ENCODE measurements at places on chromosomes 11 and 22.

DNA sequence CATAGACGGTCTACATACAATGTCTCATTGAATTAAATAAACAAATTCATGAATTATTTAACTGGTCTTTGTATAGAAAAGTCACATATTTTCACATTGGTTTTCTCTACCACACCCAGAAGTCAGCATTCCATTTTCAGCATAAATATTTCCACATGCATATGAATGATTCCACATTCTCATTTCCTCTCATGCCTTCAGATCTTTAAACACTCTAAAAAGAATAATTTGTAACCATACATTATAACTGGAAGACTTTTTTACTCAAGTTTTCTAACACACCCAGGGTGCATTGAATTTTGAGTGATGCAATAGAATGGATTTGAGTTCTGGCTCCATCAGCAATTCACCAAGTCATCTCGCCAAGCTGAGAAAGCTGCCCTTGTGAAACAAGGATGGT lies 501.8 kb upstream of the TENM4 start:
- no peak for DNase-seq

GRCh38 chr11:121448431-121448941 lies 3.6 kb upstream of the SORL1 start:
- peak; percentile 81 for DNase-seq

GRCh38 chr11:235609-235996 lies 539 bp downstream of the SIRT3 start:
- no peak for DNase-seq

GRCh38 chr11:15801616-15802015 lies 554.7 kb downstream of the SOX6 start:
- no peak for DNase-seq

GRCh38 chr11:32100495-32100894 lies 9.6 kb downstream of the RCN1 start:
- no peak for DNase-seq

- DNase-seq, result no peak
Observed at GRCh38 chr11:113675003-113675561, 31.0 kb downstream of the TMPRSS5 start.
